NCI-H1092 (cell line): ENCODE measurements at places on chromosomes 7 and 10.

DNA sequence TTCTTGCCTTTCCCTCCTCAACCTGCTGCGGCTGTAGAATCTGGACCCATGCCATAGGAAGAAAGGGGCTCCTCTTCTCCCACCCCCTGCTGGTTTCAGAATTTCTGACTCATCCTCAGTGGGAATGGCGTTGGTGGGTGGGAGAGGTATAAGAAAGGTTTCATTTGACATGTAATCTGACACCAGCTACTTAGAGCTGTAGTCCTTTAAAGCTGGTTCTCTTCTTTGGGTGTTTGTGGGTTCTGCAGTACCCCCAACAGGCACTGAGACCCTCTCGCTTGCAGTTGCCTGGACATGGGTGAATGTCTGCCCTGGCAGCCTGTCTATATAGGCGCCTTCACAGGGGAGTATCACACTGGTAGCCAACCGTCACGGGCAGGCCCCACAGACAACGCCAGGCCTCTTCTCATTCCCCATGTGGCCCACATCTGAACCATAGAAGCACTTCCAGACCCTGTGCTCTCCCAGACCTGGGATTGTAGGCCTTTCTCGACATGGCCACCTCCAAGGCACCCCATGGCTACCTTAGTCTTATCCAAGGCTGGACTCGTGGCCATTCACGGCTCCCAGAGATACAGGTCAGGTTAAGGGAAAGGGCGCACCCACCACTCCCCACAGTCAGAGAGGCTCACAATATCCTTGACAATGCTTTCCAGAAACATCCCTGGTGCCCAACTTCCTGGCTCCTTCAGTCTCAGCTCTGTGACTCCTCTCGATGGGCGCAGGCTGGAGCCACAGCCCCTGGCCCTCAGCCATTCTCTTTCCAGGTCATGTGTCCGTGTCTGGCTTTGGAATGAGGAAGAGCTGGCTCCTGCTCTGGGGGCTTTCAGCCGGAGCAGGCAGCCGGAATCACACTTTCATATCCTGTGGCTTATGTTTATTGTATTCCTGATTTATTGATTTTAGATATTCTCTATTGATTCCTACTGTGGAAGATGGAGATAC lies 17.5 kb downstream of the ZNF862 start:
- no peak for DNase-seq

DNA sequence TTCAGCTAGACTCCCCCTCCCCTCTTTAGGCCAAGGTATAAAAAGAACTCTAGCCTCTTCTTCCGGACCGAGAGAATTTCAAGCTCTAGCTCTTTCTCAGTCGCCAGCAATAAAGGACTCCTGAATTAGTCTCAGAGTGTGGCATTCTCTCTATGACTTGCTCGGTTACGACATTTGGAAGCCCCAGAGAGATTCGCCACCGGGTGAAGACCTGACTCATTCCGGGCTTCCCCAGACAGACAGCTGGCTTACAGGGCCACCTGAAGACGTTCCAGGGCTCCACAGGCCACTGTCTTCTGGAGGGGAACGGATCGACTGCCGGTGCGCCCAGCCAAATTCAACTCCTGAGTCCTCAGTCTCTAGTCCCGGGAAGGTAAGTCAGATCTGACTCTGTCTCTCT lies at the start of gene AKR1B15:
TSS of gene AKR1B15 (plus strand) at position 234 of the 400 bp plus-strand sequence. CDS start 15,510 bp downstream, outside the sequence.
- DNase-seq, result no peak

- no peak for DNase-seq
Measured at GRCh38 chr10:104262055-104262454, 6.9 kb upstream of the GSTO2 start.

DNA sequence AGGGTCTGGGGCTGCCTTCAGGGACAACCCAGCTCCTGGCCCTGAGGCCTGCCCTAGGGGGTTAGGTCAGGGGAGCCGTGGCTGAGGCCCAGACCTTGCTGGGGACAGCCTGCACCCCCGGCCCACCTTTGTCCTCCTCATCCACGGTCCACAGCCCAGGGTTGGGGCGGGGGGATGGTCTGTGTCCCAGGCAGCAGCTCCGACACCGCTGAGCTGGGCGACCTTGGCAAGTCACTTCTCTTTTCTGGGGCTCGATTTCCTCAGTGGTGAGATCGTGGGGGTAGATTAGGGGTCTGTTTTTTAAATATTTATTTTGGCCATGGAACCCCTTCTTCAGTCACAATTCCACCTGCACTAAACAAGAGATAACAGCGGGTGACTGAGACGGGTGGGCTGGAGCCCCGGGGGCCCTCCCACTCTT lies 30.9 kb downstream of the DNAJB12 start:
- DNase-seq, result no peak

GRCh38 chr10:132209130-132209529 lies 22.4 kb downstream of the DPYSL4 start:
- no peak for DNase-seq

DNA sequence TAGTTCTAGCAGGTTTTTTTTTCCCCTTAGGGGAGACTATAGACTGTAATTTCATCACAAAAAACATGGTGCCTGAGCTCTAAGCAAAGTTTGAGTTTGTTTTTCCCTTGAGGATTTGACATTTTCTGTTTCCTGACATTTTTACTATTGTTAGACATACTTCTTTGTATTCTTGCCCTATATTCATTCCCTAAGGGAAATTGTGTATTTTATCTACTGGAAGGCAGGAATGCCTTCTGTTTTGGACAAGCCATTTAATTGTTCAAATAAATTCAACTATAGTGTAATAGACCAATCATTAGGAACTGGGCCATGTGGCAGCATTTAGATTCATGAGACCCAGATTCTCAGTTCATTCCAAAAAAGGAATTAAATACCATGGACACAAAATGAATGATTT lies 335.0 kb downstream of the EXOC4 start:
- DNase-seq, result no peak

DNA sequence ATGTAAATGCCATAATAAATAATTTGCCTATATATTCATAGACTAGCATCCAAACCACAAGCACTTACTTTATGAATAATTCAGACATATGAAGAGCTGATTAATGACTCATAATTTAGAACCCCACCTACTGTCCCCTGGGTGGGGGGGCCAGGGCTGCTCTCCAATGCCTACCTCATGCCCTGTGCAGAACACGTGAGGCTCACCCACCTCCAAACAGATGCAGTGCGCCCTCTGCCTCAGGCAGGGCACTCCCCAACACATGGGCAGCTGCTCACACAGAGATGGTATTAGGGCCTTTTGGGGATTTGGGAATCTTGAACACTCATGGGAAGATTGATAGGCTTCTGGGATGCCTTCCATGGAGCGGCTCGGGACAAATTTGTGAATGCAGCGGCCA lies 75.1 kb upstream of the INSIG1 start:
- DNase-seq, result no peak

GRCh38 chr10:52645187-52645758 lies 127.3 kb downstream of the MBL2 start:
- no peak for DNase-seq

DNA sequence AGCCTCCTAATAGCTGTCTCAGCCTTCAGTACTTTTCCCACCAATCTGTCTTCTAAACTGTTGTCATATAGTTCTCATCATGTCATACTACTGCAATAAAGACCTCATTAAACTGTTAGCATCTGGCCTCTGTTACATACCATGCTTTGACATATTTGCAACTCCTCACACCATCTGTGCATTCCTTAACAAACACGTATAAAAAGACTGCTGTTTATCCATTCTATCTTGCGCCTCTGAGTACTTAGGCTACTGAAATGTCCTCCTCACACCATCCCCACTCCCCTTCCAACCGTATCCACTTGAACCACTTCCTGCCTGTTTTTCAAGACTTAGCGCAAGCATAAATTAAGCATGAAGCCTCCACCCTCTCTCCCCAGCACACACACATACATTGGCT lies 41.6 kb downstream of the SLC16A9 start:
- no peak for DNase-seq

GRCh38 chr7:134328900-134329299 lies 12.2 kb upstream of the SLC35B4 start:
- DNase-seq, result no peak
